ENCODE measurements at places on chromosomes 5 and 9.

GRCh38 chr5:121762426-121762825 is 89.3 kb upstream of the FTMT start:
- H3K4me3 ChIP-seq: no peak overlapping the region
- H3K27ac ChIP-seq: no peak overlapping the region
- no peaks in the 10 kb centered on the region for H3K36me3 ChIP-seq
- no peaks in the 10 kb centered on the region for H3K27me3 ChIP-seq

- no peaks in the 10 kb centered on the region for H3K36me3 ChIP-seq
- no peak overlapping the region for H3K4me3 ChIP-seq
- peaks cover 5% of the 10 kb centered on the region for H3K4me1 ChIP-seq
- no peak for DNase-seq
- no peak overlapping the region for H3K27ac ChIP-seq
- no peaks in the 10 kb centered on the region for H3K27me3 ChIP-seq
Measured at GRCh38 chr9:78326564-78326963, 29.6 kb downstream of the PSAT1 start.

- H3K4me3 ChIP-seq: no peak overlapping the region
- peak overlapping the region; percentile 52 for H3K27ac ChIP-seq
- no peak for DNase-seq
- peaks cover 74% of the 10 kb centered on the region for H3K4me1 ChIP-seq
Measured at GRCh38 chr9:700365-701282, 140.9 kb upstream of the DMRT1 start.

DNA sequence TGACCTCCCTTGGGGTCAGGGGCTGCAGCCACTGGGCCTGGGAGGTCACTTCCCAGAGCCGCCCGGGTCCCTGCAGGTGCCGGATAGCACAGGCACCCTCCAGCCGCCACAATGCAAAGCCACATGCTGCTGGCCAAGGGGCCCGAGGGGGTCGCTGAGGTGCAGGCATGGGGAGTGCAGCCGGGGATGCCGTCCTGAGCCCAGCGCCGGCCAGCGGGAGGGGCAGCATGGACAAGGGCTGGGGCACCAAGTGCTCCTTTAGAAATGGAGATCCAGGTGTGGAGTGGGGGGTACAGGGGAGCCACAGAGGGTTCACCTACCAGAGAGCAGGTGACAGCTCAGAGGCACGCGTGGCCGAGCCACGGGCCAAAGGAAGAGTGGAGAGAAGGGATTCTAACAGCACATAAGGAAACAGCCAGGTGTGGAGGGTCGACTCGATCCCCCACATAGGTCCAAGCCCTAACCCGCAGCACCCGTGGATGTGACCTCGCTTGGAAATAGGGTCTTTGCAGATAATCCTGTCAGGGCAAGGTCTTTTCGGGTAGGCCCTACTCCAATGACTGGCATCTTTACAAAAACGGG is 24.7 kb downstream of the ZDHHC11B start:
- H3K27me3 ChIP-seq: no peaks in the 10 kb centered on the region
- peak overlapping the region; percentile 74 for H3K27ac ChIP-seq
- peaks cover 44% of the 10 kb centered on the region for H3K4me1 ChIP-seq
- no peaks in the 10 kb centered on the region for H3K36me3 ChIP-seq
- DNase-seq: no peak

DNA sequence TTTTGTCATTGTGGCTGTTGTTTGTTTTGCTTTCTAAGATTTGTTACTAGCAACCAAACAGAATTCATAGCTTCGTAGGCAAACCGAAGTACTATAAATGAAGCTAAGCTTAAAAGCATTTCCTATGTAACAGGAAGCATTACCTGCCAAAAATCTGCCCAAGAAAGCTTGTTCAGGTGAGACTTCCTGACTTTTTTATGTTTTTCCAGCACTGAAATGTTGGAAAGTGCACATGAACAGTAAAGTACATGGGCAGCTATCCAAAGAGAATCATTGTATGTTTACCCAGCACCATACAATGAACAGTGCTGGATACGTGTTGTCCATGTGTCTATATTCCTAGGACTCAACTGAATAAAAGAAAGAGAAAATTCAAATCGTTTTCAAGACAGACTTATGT is 247.1 kb downstream of the NFIB start:
- H3K4me3 ChIP-seq: no peak overlapping the region
- DNase-seq: no peak
- H3K27me3 ChIP-seq: no peaks in the 10 kb centered on the region
- no peak overlapping the region for H3K27ac ChIP-seq

GRCh38 chr9:88370346-88370745 is 17.9 kb upstream of the SPIN1 start:
- DNase-seq: no peak
- H3K36me3 ChIP-seq: no peaks in the 10 kb centered on the region
- no peaks in the 10 kb centered on the region for H3K27me3 ChIP-seq
- H3K4me3 ChIP-seq: no peak overlapping the region
- no peak overlapping the region for H3K27ac ChIP-seq

GRCh38 chr9:111300140-111300735 is 29.8 kb downstream of the OR2K2 start:
- H3K4me3 ChIP-seq: no peak overlapping the region
- H3K27me3 ChIP-seq: no peaks in the 10 kb centered on the region
- no peak for DNase-seq
- no peaks in the 10 kb centered on the region for H3K36me3 ChIP-seq
- H3K27ac ChIP-seq: peak overlapping the region; percentile 40

GRCh38 chr5:96326902-96327301 is 106.1 kb downstream of the PCSK1 start:
- no peaks in the 10 kb centered on the region for H3K36me3 ChIP-seq
- peaks cover 43% of the 10 kb centered on the region for H3K4me1 ChIP-seq
- H3K27me3 ChIP-seq: no peaks in the 10 kb centered on the region
